IPS-NIHi11 (cell line): ENCODE measurements at places on chromosomes 3 and 15.

DNA sequence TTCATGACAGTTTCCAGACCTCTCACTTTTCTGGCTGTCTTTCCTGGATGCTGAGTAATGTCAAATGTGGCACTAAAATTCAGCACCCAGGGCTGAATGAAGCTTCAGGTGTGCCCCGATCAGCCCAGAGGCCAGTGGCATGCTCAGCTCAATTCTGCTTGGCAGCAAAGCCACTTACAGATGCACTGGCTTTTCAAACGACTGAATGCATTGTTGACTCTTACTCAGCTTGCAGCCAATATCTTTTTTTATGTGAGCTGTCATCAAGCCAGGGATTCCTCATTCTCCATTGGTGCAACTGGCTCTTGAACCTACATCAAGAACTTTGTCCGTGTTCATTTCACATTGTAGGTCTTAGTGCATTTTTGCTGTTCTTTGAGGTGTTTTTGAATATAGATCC, 60.7 kb downstream of the ZDHHC19 start:
- no peak for DNase-seq

- no peak for DNase-seq
These were observed 641.1 kb upstream of the CFAP20DC start for GRCh38 chr3:59690886-59691285.

GRCh38 chr3:21806733-21807132, 55.7 kb upstream of the ZNF385D start:
- no peak for DNase-seq

- peak; percentile 62 for DNase-seq
These were observed 223.4 kb upstream of the IL12A start for GRCh38 chr3:159765030-159765859.

DNA sequence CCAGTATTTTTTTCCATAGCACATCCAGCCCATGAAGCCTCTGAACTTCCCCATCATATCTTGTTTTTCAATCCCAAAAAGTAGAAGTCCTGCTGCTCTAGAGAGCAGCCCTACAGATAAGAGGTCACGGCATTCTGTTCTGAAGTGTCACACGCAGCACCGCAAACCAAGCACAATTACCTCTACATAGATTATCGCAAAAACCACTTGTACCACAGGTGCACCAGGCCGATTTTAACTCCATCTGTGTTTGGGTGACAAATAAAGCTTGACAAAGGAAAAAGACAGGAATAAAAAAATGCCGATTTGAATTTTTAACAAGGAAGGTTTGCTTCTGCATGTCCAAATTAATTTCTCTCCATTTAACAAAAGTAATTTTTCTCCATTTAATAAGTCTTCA, 113.7 kb downstream of the MYO5A start:
- DNase-seq = no peak

GRCh38 chr15:59636184-59636583, 21.1 kb downstream of the GTF2A2 start:
- no peak for DNase-seq

DNA sequence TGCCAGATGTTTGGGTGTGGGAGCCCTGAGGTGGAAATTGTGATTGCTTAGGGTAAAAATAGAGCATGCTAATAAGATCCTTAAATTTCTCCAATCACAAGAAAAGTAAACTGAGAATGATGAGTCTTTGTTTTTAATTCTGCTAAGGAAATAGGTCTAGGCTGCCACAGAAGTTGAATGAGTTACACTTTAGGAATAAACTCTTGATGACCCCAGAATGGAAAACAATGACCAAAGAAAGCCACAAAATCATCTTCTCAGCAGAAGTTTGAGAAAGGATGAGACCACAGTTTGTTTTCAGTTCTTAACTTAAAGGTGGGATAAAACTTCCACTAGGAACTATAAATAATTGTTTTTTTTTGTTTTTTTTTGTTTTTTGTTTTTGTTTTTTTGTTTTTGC, 164.6 kb upstream of the BCL6 start:
- no peak for DNase-seq

GRCh38 chr15:80107774-80108173, 45.0 kb upstream of the FAH start:
- no peak for DNase-seq

- no peak for DNase-seq
These were observed 72.1 kb upstream of the SETMAR start for GRCh38 chr3:4231041-4231440.

DNA sequence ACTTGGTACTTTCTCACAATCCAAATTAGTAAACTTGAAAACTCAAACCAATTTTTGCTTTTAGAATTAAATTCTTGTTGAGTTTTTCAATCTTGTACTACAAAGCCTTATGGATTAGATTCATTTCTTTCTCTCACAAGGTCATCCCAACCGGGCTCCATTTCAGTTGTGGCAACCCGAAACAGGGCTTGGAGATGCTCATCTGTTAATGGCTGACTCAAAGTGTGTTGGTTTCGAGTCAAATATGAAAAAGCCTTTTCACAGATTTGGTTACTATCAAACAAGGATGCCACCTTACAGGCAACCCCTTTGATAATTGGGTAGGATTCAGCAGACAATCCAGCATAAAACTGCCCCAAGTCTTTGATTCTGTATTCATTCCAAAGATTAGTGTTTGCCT, 1.8 kb downstream of the EPM2AIP1 start:
- DNase-seq = no peak

GRCh38 chr3:58422756-58423325, 10.8 kb downstream of the PDHB start:
- peak; percentile 27 for DNase-seq

DNA sequence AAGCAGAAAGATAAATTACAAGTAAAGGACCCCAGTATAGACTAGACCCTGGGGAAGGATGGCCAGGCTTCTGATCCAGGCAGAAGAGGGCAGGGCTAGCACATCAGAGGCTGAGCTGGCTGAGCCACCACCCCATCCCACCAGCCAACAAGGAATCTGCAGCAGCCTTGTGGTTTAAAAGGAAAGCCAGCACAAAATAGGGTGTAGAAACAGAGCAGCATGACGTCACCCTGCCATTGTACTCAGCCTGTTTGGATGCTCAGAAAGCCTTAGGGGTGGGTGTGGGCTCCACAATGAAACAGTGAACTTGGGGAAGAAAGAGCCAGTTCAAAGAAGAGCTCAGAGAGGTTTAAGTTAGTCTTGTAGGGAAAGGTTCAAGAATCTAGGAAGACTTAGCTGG, 28.2 kb downstream of the DUOX1 start:
- peak; percentile 41 for DNase-seq

- no peak for DNase-seq
These were observed 149.9 kb upstream of the RASGRP1 start for GRCh38 chr15:38714309-38715072.

DNA sequence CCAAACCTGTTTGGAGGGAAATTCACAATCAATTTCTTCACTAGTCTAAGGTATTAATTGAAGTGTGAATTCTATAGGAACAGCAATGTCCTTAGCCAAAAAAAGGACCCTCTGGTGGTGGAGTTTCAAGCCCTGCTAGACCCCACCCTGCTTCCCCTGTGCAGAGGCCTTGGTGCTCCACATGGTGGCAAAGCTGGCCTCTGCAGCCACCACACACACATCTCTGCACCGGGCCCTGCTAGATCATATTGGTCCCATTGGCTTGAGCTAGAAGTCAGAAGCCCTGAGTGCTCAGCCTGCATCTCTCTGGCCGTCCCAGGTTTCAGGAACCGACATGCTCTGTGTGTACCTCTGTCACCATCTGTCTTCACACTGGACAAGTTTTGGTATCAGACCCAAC, 220.9 kb upstream of the TRIM42 start:
- DNase-seq = no peak

DNA sequence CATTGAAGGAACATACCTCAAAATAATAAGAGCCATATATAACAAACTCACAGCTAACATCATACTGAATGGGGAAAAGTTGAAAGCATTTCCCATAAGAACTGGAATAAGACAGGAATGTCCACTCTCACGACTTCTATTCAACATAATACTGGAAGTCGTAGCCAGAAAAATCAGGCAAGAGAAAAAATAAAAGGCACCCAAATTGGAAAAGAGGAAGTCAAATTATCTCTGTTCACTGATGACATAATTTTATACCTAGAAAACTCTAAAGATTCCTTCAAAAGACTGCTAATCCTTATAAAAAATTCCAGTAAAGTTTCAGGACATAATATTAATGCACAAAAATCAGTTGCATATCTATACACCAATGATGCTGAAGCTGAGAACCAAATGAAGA, 34.9 kb downstream of the SLC2A2 start:
- no peak for DNase-seq

DNA sequence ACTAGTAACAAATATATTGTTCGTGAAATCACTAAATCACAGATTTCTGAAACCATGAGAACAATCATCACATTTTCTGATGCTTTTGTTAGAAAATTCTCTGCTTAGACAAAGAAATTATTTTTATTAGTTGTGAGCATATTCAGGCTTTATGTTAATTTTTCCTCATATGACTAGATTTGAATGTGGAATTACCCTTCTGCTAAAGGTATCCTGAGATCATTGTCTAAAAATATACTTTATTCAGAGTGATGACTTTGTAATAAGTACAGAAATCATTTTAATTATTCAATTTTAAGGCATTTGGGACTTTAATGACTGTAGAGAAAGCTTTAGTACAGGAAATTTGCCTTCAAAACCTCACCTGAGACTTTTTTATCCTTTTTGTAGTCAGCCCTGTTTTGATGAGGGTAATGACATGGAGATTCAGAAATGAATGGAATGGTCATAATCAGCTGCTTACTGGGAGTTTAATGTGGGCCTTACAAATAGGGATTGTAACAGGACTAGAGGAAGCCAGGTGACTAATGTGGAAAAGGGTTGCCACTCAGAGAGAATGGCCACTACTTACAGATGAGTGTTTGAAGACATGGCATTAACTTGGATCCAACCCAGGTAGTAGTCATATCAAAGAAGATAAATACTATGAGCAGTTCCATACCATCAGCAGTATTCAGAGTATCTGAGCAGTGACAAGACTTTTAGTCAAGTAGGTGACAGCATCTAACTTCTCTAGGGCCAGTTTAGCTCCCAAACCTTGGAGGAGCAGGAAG, 148.3 kb downstream of the MBNL1 start:
- no peak for DNase-seq

- no peak for DNase-seq
These were observed 23.9 kb upstream of the SLC25A36 start for GRCh38 chr3:140917772-140918171.

DNA sequence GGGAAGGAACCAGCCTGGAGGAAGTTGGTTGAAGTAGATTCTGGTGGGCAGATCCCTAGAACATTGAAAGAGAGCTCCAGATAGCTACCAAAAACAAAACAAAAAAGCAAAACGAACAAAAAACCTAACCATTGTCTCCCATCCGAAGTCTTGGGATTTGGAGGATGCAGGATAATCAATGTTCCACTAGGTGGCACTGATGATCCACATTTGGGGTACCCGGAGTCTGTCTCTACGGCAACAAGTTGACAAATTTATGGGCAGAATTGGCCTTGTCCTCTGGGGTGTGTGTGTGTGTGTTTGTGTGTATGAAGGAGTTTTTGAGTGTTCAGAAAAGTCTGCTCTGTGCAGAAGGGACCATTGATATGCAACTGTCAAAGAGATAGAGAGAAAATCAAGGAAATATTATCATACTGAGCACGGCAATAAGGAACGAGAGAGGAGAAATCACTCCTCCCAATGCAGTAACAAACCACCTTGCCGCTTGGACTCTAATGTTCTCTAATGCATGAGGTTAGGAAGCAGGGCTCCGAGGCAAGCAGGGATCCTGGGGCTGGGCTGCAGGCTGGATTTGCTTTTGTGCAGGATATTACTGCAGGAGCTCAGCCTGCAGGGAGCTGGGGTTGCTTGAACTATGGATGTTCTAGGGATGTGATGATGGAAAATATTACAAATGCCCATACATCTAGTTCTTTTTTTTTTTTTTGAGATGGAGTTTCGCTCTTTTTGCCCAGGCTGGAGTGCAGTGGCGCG, 59.8 kb upstream of the KLHL25 start:
- peak; percentile 75 for DNase-seq

DNA sequence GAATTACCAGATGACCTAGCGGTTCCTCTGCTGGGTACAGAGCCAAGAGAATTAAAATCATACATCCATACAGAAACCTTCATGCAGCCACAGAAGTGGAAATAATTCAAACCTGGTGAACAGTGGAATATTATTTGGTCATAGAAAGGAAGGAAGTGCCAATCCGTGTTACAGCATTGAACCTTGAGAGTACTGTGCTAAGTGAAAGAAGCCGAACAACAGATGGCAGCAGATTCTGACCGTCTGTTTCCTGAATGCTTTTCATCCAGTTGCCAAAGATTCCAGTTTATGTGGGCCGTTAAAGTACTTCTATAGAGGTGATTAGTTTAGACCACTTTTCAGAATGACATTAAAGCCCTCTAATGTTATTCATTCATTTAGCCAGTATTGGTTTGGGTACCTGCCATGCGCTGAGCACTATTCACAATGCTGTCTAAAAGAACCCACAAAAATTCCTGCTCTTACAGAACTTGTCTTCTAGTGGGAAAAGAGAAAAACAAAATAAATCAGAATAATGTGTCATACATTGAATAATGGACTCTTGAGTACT, 45.8 kb upstream of the SENP5 start:
- DNase-seq = no peak

DNA sequence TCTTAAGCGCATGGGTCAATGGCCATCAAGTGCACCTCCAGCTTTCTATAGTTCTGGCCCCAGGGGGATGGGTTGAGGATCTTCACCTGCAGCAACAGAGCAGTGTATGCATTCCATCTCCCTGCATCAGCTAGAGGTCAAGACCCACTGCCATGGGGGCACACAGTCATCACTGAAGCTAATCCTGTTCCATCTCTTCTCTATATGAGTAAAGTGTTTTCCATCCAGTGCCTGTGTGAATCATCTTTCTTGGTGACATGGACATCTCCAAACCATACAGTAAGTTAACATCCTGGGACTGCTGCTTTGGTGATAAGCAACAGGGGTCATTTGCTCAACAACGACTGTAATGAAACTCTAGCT, 4.4 kb upstream of the ENTPD3 start:
- DNase-seq = no peak

GRCh38 chr3:11238060-11238459, 34.1 kb upstream of the ATG7 start:
- DNase-seq = no peak

DNA sequence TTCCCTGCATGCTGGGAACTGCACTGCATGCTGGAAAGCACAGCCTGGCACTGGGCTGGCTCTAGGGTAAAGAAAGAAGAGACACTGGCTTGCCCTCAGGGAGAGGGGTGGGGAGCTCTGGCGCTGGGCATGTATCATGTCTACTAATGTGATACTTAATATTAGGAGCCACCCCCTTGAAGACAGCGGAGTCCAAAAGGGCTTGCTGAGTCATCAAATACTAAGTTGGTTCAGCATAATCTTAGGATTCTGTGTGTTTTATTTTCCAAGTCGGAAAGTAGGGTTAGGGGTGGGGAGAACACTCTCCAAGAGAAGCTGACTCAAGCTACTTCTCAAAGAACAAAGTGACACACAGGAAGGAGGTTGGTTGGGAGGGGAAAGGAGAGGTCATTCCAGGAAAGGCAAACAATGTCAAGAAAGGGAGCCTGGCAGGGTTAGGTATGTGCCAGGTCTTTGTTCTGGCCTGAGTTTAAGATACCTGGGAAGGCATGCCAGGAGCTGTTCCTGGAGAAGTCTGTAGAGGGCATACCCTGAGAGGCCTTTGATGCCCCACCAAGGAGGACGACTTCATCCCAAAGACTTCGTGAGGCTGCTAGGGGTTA, 237.8 kb upstream of the NR2E3 start:
- DNase-seq = peak; percentile 56
